NCI-H1694 treated with DMSO at 0.1 percent for 48 hours (cell line): ENCODE measurements at places on chromosomes 2 and 18.

GRCh38 chr2:28644760-28645159, 106.9 kb upstream of the PPP1CB start:
- no peak for DNase-seq

DNA sequence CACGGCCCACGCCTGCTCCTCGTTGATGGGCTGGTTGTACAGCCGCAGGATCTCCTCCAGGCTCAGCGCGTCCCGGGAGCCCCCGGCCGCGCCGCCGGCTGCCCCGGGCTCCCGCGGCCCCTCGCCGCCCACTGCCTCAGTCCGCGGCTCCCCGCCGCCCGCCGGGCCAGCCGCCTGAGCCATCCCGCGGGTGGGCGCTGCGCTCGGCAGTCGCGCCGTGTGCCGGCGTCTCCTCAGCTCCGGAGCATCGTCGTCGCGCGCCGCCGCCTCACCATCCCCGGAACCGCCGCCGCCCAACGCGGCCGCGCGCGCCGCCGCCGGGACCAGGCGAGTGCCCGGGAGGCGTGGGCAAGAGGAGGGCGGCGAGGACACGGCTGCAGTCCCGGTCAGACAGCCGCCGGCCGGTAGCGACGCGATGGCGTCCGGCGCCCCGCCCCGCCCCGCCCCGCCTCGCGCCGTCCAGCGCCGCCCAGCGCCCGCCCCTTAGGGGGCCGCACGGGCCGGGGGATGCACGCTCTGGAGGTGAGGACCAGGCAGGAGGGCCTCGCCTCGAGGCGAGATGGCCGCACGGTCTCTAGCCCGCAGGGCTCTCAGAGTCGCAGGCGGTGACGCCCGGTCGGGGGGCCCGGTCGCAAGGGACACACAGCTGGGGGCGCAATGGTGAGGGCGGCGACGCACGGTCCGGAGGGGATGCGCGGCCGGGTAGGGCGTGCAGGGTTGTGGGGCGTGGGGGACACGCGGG, at the start of gene SPIRE1:
Gene SPIRE1, minus strand, starts transcription at position 424 of the 742 bp plus-strand sequence. Its CDS starts 241 bp downstream, at position 183.
- no peak for DNase-seq

DNA sequence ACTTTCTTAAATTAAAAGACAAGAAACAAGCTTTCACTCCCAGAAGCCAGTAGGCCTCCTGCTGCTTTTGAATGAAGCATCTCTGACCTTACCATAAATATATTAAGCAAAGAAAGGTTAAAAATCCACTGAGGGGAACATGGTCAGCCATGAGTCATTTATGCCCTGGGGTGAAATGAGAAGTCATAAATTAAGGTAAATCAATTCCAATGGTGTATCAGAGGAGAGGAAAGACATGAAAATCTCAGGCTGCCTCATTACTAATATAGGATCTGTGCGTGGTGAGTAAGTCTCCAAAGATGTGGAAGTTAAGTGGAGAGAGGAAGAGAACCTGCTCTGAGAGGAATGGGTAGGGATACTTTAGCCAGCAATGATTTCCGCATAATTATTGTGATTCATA, 292.3 kb upstream of the CHAC2 start:
- no peak for DNase-seq

DNA sequence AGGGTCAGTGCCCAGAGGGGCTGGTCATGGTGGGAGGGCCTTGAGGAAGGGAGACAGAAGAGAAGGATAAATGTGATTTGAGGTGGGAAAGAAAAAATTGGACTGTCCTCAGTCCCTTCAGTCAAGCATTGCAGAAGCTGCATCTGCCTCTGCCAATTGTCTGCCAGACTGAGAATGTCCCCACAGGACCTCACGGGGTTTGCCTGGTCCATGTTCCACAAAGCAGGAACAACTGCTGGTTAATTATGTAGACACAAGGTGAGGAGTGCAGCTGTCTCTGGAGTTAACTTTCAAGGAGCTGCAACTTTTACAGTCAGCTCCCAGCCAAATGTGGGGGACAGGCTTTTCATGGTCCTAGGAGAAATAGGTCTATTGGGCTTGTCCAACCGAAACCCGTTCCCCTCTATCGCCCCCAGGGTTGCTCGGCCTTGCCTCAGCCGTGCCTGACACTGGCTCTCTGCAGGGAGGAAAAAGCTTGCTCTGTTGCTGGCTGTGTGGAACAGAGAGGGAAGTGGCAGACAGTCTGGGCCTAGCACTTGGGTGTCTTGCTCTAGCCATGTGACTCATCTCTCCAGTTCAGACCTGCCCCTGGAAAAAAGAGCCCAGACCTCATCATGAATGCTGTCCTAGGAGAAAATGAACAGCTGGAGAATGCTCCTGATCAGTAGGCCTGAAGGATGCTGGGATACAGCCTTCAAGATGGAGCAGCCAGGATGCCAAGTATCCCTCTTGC, 31.1 kb upstream of the PAX8 start:
- DNase-seq: no peak

DNA sequence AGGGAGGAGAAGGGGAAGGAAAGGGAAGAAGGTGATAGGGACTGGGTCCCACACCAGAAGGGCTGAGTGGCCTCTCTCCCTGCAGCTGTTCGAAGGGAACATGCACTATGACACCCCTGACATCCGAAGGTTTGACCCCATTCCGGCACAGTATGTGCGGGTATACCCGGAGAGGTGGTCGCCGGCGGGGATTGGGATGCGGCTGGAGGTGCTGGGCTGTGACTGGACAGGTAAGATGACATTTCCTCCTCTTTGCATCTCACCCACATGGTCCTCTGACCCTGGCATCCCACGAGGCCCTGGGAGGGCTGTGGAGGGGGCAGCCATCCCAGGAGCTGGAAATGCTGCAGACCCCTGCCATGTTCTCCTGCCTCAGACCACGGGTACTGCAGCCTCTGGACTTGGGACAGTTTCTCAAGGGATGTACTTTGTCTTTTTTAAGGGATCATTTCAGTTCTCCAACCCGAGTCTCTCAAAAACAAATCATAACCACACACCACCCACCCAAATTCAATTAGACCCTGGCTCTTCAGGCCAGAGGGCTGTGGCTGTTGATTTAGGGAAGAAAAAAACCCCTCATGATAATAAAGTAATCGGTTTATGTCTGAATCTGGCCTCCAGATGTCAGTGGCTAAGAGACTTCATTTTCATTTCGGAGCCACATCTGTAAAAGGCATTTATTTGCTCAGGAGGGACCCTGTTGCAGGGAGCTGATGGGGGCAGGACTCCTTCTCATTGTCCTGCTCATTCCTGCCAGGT, 63.5 kb downstream of the NRP2 start:
- no peak for DNase-seq

DNA sequence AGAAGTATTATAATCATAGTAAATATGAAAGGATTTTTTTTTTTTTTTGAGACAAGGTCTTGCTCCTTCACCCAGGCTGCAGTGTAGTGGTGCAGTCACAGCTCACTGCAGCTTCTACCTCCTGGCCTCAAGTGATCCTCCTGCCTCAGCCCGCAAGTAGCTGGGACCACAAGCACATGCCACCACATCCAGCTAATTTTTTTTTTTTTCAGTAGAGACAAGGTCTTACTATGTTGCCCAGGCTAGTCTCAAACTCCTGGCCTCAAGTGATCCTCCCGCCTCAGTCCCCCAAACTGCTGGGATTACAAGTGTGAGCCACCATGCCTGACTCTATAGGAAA, 301.6 kb upstream of the STON1 start:
- DNase-seq: no peak

DNA sequence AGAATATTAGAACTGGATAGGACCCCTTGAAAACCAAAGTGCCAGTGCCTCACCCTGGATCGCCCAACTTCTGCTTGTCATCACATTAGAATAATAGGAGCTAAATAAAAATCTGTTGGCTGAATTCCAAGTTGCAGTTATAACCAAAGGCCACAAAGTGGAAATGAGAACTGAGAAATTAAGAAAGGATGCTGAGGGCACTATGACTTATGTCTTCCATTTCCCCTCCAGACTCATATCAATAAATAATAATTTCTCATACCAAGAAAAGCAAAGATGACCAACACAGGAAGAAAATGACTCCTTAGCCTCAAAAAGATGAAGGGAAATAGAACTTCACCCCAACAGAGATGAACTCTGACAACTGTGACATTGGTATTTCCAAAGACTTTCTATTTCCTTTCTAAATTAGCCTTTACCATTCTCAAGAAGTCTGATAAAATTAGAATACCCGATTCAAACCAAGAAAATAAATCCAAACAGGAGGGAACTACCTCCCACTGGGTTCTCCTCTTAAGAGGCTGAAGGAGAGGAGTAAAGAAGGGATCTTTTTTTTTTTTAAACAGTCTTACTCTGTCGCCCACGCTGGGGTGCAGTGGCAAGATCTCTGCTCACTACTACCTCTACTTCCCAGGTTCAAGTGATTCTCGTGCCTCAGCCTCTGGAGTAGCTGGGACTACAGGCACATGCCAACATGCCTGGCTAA, 46.5 kb upstream of the EPG5 start:
- no peak for DNase-seq

GRCh38 chr2:28449126-28449487, 46.8 kb upstream of the PLB1 start:
- DNase-seq: no peak

DNA sequence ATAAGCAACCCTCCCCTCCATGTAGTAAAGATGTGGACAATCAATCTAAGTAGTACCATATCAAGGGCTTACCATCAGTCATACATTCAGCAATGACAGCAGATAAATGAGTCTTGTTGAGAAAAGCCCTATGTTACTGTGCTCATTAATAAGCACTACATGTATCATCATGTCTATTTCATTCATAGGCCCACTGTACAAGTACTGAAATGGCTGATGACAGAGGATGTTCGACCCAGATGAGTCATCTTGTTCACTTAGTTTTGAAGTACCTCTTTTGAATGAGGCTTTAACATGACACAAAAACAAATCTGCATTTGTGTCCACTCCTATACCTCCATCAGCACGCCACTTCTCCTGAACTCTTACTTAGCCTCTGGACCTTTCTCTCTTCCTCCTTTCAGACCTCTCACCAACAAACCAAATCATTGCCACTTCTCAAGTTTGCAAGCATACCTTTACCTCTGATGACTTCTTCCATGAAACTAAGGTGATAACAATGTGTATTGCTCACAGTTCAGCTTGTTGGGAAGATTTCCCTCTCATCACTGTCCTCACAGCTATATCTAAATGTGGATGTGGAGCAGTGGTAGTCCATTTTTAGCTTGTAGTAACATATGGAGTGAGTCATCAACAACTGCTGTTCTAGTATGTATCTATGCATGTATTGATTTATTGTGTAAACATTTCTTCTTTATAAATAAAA, 921.0 kb upstream of the SLC39A10 start:
- DNase-seq: no peak

DNA sequence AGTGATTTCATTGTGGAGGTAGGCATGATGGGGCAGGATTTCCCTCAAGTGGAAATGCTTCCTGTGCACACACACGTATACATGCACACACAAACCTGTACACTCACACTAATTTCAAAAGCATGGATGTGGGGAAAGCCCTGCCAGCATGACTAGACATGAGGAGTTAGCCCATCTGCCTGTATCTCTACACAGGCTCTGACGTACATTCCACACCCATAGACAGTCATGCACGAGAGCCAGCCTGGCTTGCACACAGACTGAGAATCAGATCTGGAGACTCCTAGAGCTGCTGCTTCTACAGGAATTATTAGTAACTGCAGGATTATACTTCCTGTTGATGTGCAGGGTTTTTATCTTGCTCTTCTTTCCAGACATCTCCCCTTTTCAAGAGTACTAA, 27.3 kb upstream of the NFU1 start:
- DNase-seq: peak; percentile 92
